Naive B cell (primary cell): ENCODE measurements at places on chromosomes 13 and 19. TPM values are rescaled to one million over a fixed set of nuclear protein-coding genes. Genes with fewer than 3 reads are reported as not detected.

The MAMSTR gene
- polyA plus RNA-seq: 0.31 TPM

The KCNN4 gene
- 17.2 TPM for polyA plus RNA-seq

The PTGIR gene
- polyA plus RNA-seq: 1.9 TPM

The ZNF560 gene
- not detected for polyA plus RNA-seq

The DNAJB1 gene
- 73.5 TPM for polyA plus RNA-seq

The TEKTIP1 gene
- not detected for polyA plus RNA-seq

The OBI1 gene
- 16.1 TPM for polyA plus RNA-seq

The OR7C1 gene
- polyA plus RNA-seq: not detected

GRCh38 chr19:58509731-58510083, 2.1 kb downstream of the SLC27A5 start:
- peaks cover 7% of the 10 kb centered on the region for H3K36me3 ChIP-seq
- no peaks in the 10 kb centered on the region for H3K27me3 ChIP-seq

GRCh38 chr13:59521549-59521948, 642.2 kb downstream of the DIAPH3 start:
- H3K36me3 ChIP-seq: no peaks in the 10 kb centered on the region
- H3K27ac ChIP-seq: no peak overlapping the region

GRCh38 chr13:23323946-23324709, 109.4 kb downstream of the SACS start:
- no peak overlapping the region for H3K27ac ChIP-seq
- no peaks in the 10 kb centered on the region for H3K4me1 ChIP-seq
- DNase-seq: no peak
- H3K27me3 ChIP-seq: no peaks in the 10 kb centered on the region

- no peaks in the 10 kb centered on the region for H3K27me3 ChIP-seq
- H3K27ac ChIP-seq: no peak overlapping the region
- peaks cover 13% of the 10 kb centered on the region for H3K4me1 ChIP-seq
- H3K36me3 ChIP-seq: no peaks in the 10 kb centered on the region
- H3K4me3 ChIP-seq: no peak overlapping the region
Measured at GRCh38 chr13:40109351-40109844, 453.9 kb downstream of the COG6 start.

DNA sequence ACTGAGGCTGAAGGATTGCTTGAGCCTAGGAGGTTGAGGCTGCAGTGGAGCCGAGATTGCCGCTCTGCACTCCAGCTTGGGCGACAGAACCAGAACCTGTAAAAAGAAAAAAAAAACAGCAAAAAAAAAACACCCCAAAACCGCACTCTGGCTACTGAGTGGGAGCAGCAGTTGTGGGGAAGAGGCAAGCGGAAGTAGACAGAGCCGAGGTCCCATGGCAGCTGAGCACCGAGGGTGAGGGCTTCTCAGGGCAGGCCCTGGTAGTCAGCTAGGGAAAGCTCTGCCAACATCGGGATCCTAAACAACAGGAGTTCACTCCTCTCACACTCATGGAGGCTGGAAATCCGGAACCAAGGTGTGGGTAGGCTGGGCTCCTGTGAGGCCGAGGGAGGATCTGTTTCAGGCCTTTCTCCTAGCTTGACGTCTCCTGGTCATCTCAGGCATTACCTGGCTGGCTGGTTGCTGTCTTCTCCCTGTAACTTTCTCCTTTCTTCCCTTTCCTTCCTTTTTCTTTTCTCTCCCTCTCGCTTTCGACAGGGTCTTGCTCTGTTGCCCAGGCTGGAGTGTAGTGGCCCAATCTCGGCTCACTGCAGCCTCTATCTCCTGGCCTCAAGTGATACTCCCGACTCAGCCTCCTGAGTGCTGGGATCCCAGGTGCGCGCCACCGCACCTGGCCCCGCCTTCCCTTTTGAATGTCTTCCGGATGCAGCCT, 15.8 kb upstream of the LATS2 start:
- peaks cover 8% of the 10 kb centered on the region for H3K27me3 ChIP-seq
- H3K27ac ChIP-seq: peak overlapping the region; percentile 14
- H3K36me3 ChIP-seq: no peaks in the 10 kb centered on the region

DNA sequence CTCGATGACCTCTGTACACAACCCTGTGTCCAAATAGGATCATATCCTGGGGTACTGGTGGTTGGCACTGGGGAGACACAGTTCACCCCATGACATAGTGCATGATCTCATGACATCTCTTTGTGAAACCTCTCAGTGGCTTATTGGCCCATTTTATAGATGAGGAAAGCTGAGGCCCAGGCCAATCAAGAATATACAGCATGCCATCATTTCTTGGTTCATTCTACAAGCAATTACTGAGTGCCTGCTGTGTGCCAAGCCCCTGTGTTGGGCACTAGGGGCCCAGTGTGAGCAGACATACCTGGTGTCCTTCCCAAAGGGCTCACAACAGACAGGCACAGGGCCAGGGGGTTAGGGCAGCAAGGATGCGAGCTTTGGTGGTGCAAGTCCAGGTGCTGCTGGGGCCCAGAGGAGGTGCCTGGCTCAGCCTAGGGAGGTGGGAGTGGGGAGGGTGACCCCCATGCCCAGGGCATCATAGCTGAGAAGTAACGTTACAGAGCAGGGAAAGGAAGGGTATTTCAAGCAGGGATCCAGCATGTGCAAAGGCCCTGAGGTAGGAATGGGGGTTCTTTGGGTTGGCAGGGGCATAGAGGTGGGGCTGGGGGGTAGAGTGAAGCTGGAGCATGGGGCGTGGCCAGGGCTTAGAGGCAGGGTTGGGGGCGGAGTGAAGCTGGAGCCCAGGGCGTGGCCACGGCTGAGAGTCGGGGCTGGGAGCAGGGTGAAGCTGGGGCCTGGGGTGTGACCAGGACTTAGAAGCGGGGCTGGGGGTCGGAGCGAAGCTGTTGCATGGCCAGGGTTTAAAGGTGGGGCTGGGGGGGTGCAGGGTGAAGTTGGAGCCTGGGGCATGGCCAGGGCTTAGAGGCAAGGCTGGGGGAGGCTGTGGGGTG, 20.7 kb downstream of the COLGALT1 start:
- H3K4me1 ChIP-seq: peaks cover 22% of the 10 kb centered on the region
- H3K27me3 ChIP-seq: no peaks in the 10 kb centered on the region
- no peak overlapping the region for H3K4me3 ChIP-seq
- no peak for DNase-seq
- H3K27ac ChIP-seq: no peak overlapping the region

DNA sequence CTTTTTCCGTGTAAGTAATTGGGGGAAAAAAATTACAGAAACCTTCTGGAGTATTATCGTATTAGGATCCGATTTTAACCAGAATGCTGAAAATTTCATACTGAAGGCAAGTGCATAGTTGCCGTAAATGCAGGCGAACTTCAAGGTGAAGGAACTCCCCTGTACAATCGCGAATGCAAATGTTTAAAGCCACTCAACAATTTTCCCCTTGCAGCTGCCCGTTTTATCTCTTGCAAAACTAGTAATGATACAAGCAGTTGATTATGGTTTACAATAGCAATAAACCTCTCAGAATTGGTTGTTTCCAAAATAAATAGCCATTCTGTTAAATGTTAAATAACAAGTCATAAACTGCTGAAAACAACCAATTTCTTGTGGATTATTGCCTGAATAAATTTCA, 105.7 kb downstream of the DNAJC15 start:
- H3K27ac ChIP-seq: no peak overlapping the region
- H3K4me3 ChIP-seq: no peak overlapping the region
- peaks cover 26% of the 10 kb centered on the region for H3K27me3 ChIP-seq
- H3K36me3 ChIP-seq: no peaks in the 10 kb centered on the region
- no peak for DNase-seq
- peaks cover 20% of the 10 kb centered on the region for H3K4me1 ChIP-seq

- DNase-seq: no peak
- H3K27ac ChIP-seq: no peak overlapping the region
- H3K36me3 ChIP-seq: no peaks in the 10 kb centered on the region
Measured at GRCh38 chr13:39364947-39365468, 238.0 kb downstream of the LHFPL6 start.

DNA sequence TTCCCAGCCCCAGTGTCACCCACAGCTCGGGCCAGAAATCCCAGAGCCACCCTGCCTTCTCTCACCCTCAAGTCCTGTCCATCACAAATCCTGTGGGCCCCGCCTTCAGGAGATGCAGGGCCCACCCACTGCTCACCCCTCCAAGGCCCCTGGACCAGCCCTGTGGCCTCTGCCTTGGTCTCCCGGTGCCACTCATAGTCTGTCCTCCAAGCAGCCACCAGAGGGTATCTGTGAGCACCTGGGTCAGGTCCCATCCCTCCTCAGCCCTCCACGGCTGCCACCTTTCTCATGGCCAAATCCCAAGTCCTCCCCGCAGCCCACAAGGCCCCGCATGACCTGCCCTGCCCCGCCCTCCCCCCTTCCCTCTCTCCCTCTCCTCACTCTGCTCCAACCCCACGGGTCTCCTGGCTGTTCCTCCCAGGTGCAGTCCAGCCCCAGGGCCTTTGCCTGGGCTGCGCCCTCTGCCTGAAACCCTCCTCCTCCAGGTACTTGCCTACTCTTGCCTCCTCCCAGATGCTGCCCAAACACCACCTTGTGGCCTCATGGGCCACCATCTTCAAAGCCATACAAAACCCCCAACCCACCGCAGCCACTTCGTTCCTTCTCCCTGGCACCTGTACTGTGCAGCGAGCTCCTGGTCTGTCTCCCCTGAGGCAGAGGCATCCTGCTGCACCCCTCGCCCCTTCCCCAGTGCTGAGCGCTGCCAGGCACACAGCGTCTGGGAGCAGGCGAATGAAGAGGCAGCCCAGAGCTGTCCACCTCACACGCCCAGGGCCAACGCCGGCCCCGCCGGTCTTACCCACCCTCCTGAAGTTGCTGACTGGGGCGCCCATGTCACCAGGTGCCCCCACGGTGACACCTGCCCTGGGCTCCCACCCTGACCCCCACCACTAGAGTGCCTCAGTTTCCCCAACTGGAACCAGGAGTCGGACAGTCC, 13.2 kb upstream of the UQCR11 start:
- DNase-seq: no peak
- H3K4me3 ChIP-seq: no peak overlapping the region
- H3K27me3 ChIP-seq: no peaks in the 10 kb centered on the region

GRCh38 chr13:101449790-101450748, 2.4 kb upstream of the ITGBL1 start:
- no peak overlapping the region for H3K27ac ChIP-seq
- no peaks in the 10 kb centered on the region for H3K4me1 ChIP-seq
- H3K27me3 ChIP-seq: peaks cover 25% of the 10 kb centered on the region
- H3K36me3 ChIP-seq: no peaks in the 10 kb centered on the region
- H3K4me3 ChIP-seq: no peak overlapping the region

- no peaks in the 10 kb centered on the region for H3K36me3 ChIP-seq
- H3K27ac ChIP-seq: no peak overlapping the region
- no peak for DNase-seq
- no peaks in the 10 kb centered on the region for H3K27me3 ChIP-seq
- H3K4me1 ChIP-seq: no peaks in the 10 kb centered on the region
Measured at GRCh38 chr13:91557328-91558090, 159.1 kb downstream of the GPC5 start.

DNA sequence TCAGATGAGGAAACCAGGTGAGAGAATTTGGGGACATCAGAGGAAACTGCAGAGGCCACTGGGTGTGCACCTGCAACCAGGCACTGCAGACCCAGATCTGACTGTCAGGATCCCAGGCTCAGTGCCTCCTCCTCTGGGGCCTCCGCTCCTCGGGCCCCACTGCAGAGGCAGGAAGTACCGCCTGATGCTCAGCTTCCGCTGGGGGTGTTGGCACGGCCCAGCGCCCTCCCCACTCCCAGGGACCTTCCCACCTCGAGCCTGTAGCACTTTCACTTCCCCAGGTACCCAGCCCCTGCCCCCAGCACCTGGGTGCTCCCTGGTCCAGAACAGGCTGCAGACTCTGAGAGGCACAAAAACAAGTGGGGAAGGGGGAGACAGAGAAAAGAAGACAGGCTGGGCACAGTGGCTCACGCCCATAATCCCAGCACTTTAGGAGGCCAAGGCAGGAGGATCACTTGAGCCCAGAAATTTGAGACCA, 1.4 kb upstream of the CD37 start:
- peak; percentile 98 for DNase-seq
- H3K27ac ChIP-seq: peak overlapping the region; percentile 100
- peak overlapping the region; percentile 89 for H3K4me3 ChIP-seq
- H3K36me3 ChIP-seq: peaks cover 46% of the 10 kb centered on the region
- peaks cover 95% of the 10 kb centered on the region for H3K4me1 ChIP-seq

- no peak overlapping the region for H3K4me3 ChIP-seq
- no peak overlapping the region for H3K27ac ChIP-seq
- H3K27me3 ChIP-seq: no peaks in the 10 kb centered on the region
- DNase-seq: no peak
- H3K4me1 ChIP-seq: no peaks in the 10 kb centered on the region
Measured at GRCh38 chr19:30881281-30881680, 468.0 kb downstream of the TSHZ3 start.

DNA sequence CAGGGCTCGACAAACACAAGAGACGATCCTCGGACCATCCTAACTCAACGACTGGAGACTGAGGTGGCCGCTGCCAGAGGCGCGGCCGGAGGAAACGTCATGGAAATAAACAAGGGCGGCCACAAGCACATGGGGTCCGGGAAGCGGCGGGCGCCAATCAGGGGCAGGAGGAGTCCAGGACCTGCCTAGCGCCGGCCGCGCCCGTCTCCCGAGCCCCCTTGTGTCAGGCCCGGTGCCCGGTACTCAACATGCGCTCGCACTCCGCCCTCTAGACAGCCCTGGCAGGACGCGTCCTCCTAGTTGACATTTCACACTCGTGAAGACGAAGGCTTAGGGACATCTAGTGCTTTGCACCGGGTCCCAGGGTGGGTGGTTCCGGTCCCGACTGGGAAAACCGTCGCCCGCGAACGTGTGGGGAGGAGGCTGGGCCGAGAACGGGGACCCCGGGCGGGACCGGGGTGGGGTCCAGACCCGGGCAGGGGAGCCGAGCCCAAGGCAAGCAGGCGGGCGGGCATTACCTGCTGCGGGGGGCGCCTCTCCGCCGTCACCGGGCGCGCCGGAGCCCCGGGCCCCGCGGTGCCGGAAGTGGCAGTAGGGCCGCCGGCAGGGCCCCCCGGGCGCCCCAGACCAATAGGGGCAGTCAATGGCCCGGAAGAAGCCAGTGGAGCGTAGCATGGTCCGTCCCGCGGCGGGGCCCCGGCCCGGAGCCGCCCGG, 442 bp downstream of the REXO1 start:
- peaks cover 68% of the 10 kb centered on the region for H3K4me1 ChIP-seq
- peak overlapping the region; percentile 95 for H3K4me3 ChIP-seq
- no peaks in the 10 kb centered on the region for H3K27me3 ChIP-seq
- no peaks in the 10 kb centered on the region for H3K36me3 ChIP-seq
- peak overlapping the region; percentile 87 for H3K27ac ChIP-seq

GRCh38 chr19:44722131-44723121, 23.5 kb downstream of the CEACAM16 start:
- H3K27me3 ChIP-seq: peaks cover 8% of the 10 kb centered on the region
- peak overlapping the region; percentile 25 for H3K4me3 ChIP-seq
